ENCODE measurements at places on chromosomes 2 and 18.

DNA sequence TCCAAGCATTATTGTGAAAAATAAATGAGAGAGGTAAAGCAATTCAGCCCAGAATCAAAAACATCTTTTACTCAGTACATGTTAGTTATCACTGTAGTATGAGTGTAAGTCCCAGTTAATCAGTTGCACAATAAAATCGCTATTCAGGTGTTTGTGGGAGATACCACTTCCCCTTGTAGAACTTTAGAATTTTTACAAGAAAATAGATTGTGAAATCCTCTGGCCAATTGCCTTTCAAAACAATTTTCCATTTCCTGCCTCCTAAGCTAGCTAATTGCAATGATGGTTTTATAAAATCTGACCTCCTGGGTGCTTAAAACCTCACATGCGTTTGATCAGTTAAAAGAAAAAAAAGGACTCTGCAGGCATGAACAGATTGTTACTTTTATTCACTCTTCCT lies 332.5 kb downstream of the PID1 start:
- no peak for DNase-seq

GRCh38 chr2:127609818-127610217 lies 36.1 kb upstream of the GPR17 start:
- no peak for DNase-seq

GRCh38 chr2:172323256-172323655 lies 104.1 kb upstream of the ITGA6 start:
- DNase-seq: no peak

DNA sequence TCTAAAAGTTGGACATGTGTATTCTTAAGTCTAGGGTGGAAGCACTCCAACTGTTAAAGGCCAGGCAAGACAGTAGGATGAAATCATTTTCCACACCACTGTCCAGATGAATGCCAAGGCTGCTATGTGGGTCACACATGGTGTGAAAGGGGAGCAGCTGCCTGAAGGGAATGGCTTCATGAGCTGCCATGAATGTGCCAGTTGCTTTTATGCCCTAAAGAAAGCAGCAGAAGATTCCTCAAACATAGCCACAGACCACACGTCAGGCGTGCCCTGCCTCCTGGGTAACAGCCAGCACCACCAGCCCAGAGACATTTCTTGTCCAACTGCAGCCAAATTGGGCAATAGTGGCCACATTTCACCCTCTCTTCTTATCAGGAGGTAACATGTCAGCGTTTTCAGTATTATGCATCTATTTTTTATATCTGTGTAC lies 130.2 kb downstream of the MTCL1 start:
- no peak for DNase-seq
